Cerebellar nuclear complex (tissue), 1 donor: ENCODE measurements at places on chromosomes 6 and 20.

DNA sequence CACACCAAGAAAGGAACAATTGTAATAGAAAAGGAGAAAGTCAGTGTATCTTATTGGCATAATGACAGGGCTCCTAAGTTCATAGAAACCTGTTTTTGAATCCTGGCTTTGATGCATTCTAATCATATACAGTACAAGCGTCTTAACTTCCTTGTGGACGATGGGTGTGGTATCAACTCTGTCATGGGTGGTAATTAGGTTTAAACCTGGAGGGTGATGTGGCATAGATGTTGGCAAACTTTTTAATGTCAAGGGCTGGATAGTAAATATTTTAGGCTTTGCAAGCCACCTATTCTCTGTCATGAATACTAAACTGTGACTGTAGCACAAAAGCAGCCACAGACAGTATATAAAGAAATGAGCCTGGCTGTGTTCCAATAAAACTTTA, 138.7 kb upstream of the EDN1 start:
- DNase-seq = no peak

- DNase-seq = peak; percentile 38
Measured at GRCh38 chr20:20360464-20360863, 7.4 kb upstream of the INSM1 start.

- DNase-seq = peak; percentile 32
Measured at GRCh38 chr20:50794181-50794845, 548 bp upstream of the BCAS4 start.

GRCh38 chr20:64268174-64268573, 12.6 kb downstream of the PCMTD2 start:
- no peak for DNase-seq

GRCh38 chr6:16849280-16849987, 88.2 kb upstream of the ATXN1 start:
- DNase-seq = no peak

GRCh38 chr6:27795697-27796494, 116.3 kb downstream of the OR2B2 start:
- DNase-seq = no peak

GRCh38 chr6:32976334-32977069, 8.1 kb downstream of the BRD2 start:
- DNase-seq = no peak
